ENCODE measurements at places on chromosomes 3 and 15.

- DNase-seq: no peak
Observed at GRCh38 chr3:184687363-184688015, 24.4 kb downstream of the MAGEF1 start.

GRCh38 chr3:31508452-31509146 is 24.1 kb upstream of the STT3B start:
- no peak for DNase-seq

GRCh38 chr3:145522893-145523651 is 637.9 kb downstream of the PLOD2 start:
- no peak for DNase-seq

DNA sequence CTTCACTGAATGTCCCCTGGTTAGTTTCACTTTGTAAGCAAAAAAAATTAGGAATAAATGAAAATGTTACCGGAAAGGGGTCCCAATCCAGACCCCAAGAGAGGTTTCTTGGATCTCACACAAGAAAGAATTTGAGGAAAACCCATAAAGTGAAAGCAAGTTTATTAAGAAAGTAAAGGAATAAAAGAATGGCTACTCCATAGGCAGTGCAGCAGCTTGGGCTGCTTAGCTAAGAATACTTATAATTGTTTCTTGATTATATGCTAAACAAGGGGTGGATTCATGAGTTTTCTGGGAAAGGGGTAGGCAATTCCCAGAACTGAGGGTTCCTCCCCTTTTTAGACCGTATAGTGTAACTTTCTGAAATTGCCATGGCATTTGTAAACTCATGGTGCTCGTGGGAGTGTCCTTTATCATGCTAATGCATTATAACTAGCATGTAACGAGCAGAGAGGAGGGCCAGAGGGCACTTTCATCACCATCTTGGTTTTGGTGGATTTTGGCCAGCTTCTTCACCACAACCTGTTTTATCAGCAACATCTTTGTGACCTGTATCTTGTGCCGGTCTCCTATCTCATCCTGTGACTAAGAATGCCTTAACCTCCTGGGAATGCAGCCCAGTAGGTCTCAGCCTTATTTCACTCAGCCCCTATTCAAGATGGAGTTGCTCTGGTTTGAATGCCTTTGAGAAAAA is 41.0 kb upstream of the CMSS1 start:
- no peak for DNase-seq

DNA sequence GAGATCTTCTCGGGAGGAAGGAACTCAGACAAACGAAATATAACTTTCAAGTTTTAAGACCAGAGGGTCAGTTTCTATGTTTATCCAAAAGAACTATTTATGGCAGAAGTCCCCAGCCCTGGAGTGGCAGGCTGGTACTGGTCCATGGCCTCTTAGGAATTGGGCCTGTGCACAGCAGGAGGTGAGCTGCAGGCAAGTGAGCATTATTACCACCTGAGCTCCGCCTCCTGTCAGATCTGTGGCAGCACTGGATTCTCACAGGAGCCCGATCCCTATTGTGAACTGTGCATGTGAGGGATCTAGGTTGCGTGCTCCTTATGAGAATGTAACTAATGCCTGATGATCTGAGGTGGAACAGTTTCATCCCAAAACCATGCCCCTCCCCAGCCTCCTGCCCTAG is 14.3 kb upstream of the HPS3 start:
- no peak for DNase-seq

- no peak for DNase-seq
Observed at GRCh38 chr3:184029443-184029842, 2.1 kb upstream of the HTR3D start.

GRCh38 chr3:151864423-151865101 is 8.9 kb upstream of the SUCNR1 start:
- DNase-seq: no peak

DNA sequence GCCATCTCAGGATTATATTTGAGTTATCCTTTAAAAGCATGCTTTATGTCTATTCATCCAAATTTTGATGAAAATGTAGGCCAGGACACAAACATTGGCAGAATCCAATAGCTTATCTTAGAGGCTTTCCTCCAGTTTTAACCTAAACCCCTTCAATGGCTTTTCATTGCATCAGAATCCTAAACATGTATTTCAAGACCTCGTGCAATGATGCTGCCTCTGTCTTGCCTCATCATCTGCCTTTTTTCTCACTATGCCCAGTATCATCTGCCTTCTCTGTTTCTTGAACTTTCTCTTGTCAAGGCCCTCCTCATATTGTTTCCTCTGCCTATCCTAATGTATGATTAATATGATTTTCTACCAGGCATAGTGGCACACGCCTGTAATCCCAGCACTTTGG is 76.1 kb upstream of the MAP4 start:
- DNase-seq: no peak

DNA sequence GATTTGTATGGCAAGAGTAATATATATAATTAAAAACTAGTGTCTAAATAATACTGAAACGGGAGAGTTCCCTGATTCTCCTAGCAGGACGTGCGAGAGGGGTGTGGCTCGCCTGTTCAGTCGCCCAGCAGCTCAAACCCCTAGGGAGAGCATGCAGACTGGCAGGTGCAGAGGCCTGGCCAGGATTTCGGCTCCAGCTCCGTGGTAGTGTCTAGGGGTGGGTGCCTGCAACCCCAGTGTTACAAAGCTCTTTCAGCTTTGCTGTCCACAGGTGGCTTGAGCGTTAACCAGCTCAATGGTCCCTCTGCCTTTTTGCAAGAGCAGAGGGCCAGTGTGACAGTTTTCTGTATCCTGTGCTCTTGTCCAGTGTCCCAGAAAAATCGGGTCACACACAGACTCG is 226.6 kb downstream of the ALCAM start:
- no peak for DNase-seq

DNA sequence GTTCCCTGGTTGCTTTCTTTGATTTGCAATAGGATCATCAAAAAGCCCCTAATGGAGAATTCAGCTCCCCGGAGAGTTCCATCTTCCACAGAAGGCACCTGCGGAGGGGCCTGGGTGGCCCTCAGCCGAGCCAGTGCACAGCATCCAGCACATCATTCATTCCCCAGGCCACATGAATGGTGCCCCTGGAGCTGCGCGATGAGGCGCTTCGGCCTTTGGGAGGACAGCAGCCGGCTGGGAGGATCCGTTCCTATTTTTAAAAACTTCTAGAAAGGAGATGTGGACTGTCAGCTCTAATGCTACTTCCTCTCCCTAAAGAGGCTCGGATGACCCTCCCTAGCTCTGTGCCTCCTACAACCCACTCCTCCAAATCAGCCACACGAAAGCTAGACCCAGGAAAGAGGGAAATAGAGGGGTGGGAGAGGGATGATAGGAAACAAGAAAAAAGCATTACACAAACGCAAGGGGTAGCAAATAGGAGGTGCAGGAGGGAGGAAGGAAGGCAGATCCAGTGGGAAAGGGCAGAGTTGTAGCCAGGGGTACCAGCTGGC is 20.3 kb downstream of the EHD4 start:
- no peak for DNase-seq

DNA sequence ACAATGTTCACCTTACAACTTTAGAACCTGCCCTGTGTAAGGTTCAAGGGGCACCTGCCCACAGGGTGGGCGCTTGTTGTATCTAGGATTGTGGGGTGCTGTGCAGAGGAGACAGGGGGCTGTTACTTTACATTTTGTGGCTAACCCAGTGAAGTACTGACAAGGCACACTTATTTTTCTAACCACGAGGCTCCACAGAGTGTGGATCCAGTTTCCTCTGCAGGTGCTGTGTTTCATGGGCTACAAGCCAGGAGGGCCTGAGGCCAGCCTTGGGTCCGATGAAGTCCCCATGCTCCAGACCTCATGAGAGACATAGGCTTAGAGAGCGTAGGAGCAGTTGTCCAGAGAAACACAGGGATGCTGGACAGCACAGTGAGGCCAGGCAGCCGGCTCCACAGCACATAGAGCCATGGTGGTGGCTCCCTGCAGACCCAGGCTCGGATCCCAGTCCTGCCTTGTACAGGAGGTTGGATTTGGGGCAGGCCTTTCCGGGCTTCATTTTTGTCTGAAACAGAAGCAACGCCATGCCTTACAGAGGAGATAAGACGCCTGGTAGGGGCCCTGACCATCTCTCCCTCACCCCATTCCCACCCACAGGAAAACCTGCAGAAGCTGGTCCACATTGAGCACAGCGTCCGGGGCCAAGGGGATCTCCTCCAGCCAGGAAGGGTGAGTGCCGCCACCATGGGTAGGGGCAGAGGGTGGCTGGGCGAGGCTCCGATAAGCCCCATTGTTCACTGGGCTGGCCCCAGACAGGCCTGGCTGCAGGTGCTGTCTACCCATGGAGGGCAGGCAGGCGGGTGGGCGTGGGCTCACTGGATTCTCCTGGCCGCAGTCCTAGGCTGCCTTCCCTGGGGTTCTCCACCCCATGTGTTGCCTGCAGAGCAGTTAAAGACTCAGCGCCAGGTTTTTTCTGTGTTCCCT is 40.1 kb upstream of the NR2C2 start:
- no peak for DNase-seq

- DNase-seq: no peak
Observed at GRCh38 chr3:19945534-19945933, 1.4 kb upstream of the RAB5A start.

- no peak for DNase-seq
Observed at GRCh38 chr3:186451371-186451770, 89.3 kb upstream of the DGKG start.

DNA sequence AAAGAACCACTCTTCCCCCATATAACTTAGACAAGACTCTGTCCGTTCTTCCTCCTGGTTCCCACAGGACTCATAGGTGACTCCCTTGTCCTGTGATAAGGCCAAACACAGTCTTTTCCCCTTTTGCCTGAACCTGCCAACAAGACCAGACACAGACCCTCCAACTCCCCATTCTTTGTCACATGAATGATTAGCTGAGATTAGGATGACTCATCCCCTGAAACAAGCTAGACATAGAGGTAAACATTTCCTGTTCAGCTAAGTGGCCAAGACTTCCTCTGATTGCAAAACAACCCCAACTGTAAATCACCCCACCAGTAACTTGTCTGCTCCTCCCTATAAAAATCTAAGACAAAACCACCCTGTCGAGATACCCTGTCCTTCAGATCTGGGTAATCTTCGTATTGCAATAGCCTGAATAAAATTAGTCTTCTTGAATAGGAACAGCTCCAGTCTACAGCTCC is 11.4 kb upstream of the HTR3E start:
- DNase-seq: no peak

DNA sequence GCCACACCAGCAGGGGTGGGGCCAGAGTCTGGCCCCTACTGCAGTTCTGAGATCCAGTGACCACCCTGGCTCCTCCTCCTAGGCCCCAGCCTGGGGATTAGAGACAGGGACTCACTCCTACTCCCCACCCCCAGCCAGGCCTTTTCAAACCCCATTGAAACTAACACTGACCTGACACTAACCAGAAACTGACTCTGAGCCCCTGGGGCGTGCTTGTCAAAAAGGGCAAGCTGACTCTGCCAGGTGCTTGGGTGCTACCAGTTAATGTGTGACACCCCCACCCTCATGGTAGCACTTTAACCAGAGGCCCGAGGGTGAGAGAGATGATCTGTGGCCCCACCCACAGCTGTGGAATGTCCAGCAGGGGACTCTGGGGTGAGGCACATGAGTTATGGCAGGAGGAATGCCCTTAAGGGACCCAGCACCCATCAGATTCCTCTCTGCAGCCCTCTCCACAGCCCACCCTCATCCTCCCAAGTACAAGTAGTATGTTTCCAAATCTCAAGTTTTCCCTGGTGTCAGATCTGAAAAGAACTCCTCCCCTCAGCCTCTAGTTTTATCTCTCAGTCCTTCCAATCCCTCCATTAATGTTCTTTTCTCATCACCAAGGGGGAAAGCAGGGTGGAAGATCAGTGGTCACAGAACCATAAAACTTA is 1.4 kb downstream of the PTH1R start:
- no peak for DNase-seq

DNA sequence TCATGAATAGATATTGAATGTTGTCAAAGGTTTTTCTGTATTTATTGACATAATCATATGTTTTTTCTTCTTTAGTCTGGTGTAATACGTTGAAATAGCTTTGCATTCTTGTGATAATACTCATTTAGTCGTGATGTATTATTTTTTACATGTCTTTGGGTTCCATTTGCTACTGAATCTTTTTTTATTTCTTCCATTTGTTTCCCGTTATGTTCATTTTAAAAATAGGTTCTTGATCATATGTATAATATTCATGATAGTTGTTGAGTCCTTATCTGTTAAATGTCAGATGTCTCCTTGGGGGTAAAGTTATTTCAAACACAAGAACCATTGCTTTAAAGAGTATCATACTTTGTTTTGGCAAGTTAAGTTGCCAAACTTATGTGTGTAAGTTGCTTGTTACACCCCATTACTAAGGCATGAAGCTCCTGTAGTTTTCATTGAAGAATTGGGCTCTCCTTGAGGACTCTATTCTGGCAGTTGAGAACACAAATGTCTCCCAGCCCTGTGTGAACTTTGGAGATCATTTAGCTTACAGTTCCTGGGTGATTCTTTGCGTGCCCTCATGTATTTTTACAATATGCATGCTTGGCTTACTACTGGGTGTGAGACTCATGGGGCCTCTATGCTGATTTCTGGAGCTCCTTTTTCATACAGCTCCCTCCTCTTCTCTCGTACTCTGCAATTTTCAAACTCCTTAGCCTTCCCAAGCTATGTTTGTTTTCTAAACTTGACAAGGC is 8.3 kb downstream of the AKAP13 start:
- no peak for DNase-seq

DNA sequence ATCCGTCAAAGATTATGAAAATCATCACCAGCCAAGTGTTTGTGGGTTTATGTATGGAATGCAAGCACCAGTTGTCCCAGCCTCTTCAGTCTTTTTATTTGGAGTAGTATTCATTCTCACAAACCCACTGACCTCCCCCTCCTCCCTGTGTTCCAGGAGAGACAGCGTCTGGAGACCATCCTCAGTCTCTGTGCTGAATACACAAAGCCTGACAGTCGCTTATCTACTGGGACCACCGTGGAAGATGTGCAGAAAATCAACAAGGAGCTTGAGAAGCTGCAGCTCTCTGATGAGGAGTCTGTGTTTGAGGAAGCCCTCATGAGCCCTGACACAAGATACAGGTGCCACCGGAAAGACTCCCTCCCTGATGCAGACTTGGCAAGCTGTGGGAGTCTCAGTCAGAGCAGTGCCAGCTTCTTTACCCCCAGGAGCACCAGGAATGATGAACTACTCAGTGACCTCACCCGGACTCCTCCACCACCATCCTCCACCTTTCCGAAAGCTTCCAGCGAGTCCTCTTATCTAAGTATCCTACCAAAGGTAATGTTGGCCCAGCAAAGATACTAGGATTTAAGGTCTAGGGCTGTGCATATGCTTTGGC is 54.2 kb downstream of the PHLDB2 start:
- DNase-seq: no peak

GRCh38 chr15:60960517-60960916 is 268.6 kb downstream of the RORA start:
- DNase-seq: no peak

DNA sequence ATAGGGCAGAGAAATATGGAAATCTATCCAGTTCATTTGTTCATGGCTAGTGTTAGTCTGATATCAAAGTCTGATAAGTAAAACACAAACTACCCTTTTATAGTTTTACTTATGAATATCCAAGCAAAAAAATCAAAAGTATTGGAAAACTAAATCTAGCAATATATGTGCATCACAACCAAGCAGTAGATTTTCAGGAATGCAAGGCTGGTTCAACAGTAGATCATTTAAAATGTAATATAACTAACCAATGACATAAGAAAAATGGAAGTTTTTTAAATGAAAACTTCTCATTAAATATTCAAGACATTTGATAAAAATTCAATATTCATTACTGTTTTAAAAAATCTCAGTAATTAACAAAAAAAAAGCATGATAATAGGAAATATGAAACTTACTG is 12.8 kb upstream of the AQP9 start:
- no peak for DNase-seq

All from NCI-H1694 (cell line).